Stimulated activated CD8-positive, alpha-beta memory T cell treated with anti-CD3 and anti-CD28 coated beads, Interleukin-15, amount 100 ng/mL, for 24 hours (primary cell): ENCODE measurements at places on chromosomes 1 and 21.
A peak's percentile ranks its signal among the peaks of the same experiment; 100 is the strongest.

- no peak for DNase-seq
Measured at GRCh38 chr21:16502897-16503296, 773.1 kb downstream of the USP25 start.

DNA sequence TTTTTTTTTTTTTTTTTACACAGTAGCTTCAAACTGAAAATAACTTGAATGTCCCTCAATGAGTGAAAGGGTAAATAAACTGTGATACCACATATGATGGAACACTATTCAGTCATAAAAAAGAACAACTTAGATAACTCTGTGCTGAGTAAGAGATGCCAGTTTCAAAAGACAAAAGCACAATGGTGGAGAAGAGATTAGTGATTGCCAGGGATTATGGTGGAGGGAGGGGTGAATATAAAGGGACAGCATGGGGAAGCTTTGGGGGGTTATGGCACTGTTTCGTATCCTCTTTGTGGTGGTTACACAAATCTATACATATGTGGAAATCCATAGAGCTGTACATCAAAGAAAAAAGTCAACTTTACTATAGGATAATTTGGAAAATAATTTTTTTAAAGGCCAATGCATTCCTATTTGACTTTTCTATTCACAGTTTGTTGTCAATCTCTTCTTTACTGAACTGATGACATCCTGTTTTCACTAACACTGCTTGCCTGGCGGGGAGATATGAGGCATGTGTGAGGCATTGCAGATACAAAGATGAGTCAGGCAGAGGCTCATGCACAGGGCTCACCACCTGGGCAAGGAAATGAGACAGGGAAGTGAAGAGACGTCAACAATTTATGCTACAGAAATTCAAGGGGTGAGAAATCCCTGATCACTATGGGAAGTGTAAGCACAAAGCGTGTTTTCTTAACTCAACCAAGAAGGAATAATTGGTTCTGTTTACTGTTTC lies 302.7 kb downstream of the DUSP10 start:
- peak; percentile 15 for DNase-seq

DNA sequence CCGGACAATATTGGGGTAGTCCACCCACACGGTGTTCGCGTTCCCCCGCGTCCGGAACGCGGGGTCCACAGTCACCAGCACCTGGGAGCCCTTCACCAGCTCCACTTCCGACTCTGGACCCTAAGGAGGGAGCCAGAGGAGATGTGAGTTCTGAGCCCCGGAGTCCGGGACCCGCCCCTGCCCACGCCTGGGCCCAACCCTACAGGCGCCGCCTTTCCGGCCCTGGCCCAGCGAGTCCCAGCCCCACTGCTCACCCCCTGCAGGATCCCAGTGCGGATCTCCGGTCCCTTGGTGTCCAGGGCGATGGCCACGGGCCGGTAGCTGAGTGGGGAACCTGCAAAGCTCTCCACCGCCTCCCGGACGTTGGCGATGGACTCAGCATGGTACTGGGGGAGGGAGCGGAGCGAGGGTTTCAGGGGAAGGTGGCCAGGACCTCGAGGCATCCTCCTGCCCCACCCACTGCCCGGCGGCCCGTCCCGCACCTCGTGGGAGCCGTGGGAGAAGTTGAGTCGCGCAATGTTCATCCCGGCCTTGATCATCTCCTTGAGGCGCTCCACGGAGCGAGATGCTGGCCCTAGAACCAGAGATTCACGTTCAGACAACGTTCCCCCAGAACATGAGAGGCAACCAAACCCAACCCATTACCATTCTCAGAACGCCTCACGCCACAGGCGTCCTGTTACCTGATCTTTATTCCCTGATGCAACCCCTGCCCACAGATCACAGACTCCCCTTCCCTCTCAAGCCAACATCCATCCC lies 5.9 kb downstream of the PKLR start:
- no peak for DNase-seq

DNA sequence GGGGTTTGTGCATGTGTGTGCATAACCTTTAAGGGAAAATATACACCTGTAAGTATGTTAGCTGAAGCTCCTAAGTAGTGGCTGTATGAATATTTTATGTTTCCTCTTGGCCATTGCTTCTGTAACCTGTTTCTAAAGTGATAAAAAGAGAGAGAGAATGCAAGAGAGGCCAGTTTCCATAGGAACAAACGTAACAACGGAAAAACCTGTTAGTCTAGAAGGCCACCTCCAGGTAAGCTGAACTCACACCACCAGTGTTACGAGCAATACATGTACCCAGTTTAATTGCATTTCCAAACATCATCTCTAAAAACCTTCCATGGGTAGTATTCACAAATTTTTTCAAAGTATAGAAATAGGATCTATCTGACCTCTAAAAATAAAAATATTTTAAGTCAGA lies 63.1 kb downstream of the PLPPR4 start:
- no peak for DNase-seq

DNA sequence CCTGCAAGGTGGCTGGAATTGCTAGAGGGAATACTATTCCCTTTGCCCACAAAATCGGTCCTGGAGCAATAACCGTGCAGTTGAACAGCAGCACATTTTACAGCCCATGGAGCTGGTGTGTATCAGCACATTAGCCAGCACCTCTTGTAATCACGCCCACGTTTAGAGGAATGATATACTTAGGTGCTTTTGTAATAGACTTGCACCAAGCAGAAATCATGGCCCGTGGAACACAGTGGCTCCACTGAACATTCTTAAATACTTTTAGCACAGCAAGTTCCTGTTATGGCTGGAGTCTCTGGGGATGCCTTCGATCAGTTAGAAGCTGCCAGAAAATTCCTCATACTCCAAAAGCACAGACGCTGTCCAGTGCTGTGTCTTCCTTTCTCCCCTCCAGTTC lies 218.1 kb upstream of the FAM78B start:
- no peak for DNase-seq

DNA sequence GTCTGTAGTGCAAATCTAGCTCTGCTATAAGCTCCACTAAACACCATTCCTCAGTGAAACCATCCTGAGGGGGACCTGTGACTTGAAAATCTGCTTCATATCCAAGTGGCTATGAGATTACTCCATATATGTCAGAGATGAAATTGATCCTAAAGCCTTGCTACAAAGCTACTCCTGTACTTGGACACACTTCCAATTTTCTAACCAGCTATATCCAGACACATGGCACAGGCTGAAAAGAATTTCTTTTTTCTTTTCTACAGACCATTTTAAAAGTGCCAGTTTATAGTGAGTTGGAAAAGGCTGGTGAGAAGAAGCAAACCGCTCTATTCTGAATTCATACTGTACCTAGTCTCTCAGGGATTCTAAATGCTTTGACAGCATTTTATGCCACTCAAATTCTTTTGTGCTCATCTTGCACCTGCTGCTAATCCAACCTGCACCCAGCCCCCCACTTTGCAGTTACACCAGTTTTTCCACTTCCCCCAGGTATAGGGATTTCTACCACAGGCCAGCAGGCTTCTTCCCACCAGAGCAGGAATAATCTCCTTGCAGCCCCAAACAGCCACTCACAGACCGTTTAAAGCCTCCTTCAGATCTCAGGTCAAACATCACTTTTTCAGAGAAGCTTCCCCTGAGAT lies 112.5 kb downstream of the RERE start:
- no peak for DNase-seq

- DNase-seq = no peak
Measured at GRCh38 chr1:185636848-185637247, 97.3 kb upstream of the HMCN1 start.

- DNase-seq = no peak
Measured at GRCh38 chr1:4447778-4448420, 206.5 kb upstream of the AJAP1 start.

DNA sequence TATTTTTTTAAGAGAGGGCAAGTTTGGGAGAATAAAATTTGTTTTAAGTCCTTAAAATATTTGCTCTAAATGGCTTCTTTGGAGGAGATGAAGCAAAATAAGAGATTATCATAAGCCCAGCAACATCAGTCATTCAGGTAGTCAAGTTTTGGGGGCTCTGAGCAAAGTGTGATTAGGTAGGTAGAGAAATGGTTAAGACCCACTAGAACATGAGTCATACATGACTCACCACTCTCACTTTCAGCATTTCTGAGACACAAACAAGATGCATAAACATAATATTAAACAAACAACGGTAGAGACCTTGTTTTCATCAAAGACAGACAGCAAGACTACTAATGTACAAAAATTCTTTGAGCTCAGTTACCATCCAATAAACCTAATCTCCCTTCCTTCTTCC lies 272.2 kb downstream of the LMO4 start:
- no peak for DNase-seq

GRCh38 chr1:89516055-89516454 lies 8.6 kb upstream of the LRRC8B start:
- no peak for DNase-seq

GRCh38 chr21:46627726-46628125 lies 7.7 kb upstream of the PRMT2 start:
- no peak for DNase-seq

- DNase-seq = no peak
Measured at GRCh38 chr1:69911301-69911801, 294.0 kb downstream of the LRRC40 start.

GRCh38 chr1:153546796-153547559 lies 1.4 kb upstream of the S100A4 start:
- no peak for DNase-seq

DNA sequence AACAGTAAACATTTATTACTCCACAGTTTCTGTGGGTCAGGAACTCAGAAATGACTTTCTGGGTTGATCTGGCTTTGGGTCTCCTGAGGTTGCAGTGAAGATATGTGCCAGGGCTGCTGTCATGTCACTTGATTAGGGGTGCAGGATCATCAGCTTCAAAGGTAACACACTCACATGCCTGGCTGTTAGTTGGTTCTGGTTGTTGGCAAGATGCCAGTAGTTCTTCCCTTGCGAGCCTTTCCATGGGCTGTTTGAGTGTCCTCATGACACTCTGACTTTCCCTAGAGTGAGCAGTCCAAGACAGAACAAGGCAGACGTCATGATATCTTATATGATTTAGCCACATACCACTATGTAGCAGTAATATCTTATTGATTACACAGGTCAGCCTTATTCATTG lies 1.8 kb downstream of the SWT1 start:
- DNase-seq = no peak

DNA sequence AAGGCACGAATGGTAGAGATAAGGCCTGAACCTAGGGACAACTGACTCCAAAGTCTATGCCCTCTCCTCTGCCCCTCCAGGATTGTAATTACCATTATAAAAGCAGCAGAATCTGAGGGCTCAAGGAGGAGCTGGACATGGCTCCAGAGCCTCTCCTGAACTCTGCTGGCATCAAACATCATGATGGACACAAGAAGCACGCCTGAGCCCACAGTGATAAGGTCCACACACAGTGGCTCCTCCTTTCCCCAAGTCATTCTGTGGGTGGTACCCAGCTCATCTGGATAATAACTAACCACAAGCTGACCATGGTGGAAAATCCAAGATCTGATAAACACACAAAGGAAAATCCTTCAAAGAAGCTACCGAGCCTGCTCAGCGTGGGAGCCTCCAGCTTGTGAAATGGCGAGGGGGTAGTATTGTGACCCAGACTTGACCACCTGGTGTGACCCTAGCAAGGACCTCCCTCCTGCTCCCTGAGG lies 85.2 kb downstream of the HIVEP3 start:
- no peak for DNase-seq

DNA sequence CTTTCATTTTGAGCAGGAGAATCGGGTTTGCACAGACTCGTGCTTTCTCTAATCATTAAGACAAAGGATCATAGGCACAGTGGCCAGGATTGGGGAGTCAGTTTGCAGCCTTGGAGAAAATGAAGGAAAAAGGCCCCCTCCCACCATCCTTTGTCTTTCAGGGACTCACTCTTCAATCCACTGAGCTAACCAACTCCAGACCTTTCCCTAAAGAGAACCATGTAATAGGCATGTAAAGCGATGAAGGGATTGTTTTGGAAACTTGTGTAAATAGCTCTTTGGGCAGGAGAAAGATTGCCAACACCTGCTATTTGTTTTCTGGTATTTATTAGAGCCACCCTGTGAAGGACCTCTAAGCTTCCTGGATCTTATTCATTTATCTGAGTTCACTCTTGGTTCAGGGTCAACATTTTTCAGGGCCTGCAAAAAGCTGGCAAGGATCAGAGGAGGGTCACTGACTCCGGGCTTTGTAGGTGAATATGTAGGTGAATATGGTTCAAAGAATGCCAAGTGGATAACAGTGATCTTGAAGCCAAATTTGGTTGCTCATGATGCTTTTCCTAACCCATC lies 192.6 kb upstream of the FGGY start:
- DNase-seq = no peak

DNA sequence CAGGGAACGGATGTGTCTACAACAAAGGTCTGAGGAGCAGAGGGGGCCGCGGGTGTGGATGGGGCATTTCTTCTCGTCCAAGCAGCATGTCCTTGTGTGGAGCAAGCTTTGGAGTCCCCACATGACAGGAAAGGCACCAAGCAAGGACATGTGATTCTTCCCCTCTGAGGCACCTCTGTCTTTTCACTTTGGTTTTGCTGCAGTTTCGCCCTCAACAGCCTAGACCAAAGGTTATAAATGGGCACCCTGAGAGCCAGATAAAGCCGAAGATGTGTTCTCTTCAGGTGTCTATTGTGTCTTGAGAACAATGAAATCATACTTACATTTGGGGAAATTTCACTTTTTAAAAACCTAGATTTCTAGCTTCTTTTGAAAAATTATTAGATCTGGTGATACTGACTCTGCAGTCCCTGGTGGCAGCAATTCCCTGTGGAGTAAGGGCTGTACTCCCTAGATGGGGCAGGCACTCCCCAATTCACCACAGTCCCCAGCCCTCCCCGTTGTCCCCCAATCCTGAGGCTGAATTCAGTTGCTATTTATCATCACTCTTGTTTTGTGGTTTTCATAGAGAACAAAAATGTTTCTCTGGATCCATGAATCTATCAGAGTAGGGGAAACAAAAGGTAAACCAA lies 28.8 kb upstream of the IKBKE start:
- DNase-seq = no peak

DNA sequence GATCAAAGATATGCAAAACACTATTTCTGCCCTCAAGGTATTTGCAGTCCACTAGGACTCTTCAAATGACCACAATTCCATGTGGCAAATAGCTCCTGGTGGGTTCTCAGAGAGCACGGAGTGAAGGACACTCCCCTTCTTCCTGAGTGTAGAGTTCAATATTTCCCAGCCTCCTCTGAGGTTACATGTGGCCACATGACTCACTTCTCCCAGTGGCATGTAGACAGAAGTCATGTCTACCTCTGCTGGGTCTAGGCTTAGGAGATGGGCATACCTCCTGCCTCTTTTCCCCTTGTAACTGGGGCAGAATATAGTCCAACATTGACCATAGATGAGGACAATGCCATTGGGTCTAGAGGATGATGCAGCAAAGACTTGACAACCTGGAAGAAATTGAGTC lies 191.4 kb downstream of the MIS18A start:
- DNase-seq = no peak

GRCh38 chr21:43665879-43666278 lies 6.5 kb downstream of the RRP1B start:
- no peak for DNase-seq

DNA sequence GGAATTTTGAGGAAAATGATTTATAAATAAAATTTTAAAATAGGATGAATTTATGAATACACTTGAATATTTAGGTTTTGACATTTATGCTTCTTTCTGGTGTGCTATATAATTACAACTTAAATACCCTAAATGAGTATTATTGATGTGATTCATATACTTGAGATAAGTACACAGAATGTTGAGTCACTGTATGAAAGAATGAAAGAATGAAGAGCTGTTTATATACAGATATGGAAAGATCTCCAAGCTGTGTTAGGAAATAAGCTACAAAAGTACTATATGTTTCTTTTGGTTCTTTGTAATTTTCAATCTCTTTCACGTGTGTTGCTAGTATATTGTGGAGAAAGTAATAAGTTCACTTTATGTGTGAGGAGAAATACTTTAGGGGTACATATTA lies 147.2 kb downstream of the RASAL2 start:
- DNase-seq = no peak
